ENCODE measurements at places on chromosomes 1 and 21.

DNA sequence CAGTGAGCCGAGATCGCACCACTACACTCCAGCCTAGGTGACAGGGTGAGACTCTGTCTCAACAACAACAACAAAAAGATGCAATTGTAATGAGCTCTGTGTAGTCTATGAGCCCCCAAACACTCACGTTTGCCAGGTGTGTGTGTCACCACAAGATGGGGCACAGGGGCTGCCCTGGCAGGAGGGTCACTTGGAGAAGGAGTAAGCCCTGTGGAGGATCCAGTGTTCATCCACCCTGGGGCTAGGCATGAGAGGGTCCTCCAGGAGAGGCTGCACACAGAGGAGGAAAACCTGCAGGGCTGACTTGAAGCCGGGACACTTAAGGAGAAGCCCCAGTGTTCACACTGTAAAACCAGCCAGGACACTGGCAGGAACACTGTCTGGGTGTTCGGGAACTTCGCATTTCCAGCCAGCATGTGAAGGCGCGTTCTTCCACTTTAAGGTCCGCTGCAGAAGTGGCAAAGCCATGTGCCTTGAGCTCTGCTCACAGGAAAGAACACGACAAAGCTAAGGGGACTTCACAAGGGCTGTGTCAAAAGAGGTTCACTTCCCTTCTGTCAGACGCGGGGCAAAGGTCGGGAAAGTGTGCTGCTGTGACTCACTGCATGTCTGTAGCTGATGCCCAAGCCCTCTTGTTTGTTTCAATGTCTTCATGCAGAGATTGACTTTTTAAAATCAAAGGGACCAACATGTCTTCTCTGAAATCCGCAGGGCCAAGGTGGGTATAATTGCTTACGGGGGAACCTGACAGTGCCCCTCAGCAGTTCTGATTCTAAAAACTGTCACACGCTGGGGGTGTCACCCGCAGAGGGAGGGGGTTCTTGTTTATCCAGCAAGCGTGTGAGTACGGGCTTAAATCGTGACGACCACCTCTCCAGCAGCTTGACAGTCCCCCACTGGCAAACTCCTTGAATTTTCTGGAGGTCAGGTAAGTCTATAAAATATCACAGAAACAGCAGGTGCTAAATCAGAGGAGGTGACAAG lies 102.8 kb downstream of the RIPK4 start:
- peak; percentile 44 for DNase-seq

GRCh38 chr1:99469550-99469971 lies 176.4 kb upstream of the PALMD start:
- peak; percentile 22 for DNase-seq

- no peak for DNase-seq
Observed at GRCh38 chr1:5680600-5680999, 311.6 kb downstream of the NPHP4 start.

DNA sequence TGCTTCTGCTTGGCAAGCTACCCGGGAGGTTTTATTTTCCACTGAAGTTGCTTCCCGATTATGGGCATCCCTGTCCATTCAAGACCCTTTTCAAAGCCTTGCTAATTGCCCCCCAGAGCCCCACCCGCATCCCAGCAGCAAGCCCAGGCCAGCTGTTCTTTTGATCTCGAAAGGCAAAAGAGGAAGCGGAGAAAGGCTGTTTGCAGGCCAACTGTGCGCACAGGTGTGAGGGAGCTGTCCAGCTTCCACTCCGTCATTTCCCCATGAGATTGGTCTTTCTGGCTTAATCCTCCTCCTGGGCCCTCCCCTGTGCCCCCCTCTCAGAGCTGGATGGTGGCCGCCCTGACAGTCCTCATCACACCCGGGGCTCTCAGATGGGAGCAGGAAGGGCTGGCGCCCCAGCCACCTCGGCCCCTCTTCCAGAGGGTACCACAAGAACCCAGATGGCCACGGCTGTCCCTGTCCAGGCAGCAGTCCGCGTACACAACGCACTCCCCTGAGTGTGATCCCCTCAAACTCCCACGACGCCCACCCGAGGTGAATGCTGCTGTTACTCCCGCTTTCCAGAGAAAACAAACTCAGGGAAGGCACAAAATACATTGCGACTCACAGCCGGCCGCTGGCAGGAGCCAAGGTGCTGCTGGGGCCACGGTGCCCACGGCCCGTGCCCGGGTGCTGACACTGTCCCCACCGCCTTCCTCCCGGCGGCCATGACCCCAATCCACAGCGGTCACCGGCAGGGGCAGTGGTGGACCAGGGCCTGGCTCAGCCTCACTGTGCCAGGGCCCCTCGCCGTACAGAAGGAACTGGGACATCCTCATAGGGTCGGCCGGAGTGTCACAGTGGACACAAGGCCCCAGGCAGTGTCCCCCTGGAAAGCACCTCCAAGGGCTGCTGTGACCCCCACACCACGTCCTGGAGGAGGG lies 121.9 kb downstream of the CRYAA start:
- DNase-seq = no peak

DNA sequence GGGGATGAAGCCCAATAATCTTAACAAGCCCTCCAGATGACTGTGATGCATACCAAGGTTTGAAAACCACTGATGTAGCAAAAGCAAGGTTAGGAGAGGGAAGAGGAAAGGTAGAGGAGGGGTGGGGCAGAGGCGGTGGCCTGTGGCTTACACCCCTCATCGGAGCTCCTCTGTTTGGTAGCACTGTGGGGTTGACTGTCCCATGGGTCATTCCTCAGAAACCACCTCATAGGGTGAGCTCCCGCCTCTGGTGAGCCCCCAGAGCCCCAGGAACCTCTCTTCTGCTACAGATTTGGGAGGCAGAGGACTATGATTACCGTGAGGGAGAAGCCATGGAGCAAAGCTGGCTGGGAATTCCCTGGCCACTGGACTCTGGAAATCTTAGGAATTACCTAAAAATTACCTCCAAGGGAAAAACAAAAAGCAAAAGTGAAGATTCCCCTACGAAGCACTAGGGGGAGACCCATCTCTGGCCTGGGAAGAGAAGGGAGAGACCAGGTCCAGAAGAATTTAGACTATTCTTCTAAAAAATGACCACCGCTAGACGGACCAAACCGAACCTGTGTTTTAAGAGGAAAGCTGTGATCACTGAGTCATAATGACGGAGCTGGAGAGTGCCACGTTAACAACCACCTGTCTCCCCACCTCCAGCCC lies 1.5 kb upstream of the RASSF5 start:
- peak; percentile 59 for DNase-seq

GRCh38 chr1:95916616-95917015 lies 682.6 kb downstream of the RWDD3 start:
- peak; percentile 28 for DNase-seq

DNA sequence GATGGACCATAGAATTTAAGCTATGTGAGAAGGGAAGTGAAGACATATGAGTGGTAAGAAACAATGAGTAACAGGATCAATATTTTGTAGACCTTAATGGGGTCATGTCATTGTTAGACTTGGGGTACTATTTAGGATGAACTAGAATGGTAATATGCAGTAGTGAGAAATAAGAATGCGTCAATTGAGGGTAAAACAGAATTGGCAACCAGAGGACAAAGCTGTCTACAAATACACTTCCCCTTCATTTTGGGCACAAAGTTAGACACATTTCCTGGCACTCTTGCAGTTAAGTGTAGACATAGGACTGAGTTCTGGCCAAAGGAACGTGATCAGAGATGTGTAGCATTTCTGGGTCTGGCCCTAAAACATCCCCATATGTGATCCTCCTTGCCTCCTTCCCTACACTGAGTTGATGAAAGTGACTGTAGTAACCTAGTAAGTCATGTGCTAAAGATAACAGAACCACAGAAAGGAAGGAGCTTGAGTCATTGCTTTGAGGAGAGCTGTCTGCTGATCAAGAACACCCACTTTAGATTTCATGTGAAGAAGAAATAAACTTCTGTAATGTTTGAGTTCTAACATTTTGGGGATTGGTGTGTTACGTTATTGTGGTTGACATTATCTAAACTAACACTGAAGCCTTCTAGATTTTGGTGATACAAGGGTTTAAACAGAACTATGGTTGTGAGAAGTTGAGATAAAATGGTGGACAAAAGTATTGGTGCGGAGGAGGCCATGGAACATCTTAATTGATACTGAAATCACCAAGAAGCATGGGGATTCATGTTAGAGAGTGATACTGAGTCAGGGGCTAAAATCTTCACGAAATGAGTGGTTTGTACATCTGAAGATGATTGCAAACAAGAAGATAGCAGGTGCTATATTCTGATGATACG lies 41.7 kb downstream of the CD55 start:
- DNase-seq = peak; percentile 35

Data from fibroblast of mammary gland (primary cell).